ENCODE measurements at places on chromosomes 16 and 17. TPM values are rescaled to one million over a fixed set of nuclear protein-coding genes. Genes with fewer than 3 reads are reported as not detected.

The ATP2C2 gene
- total RNA-seq, result not detected

The CRYBA1 gene
- total RNA-seq, result not detected

The KRTAP4-9 gene
- total RNA-seq, result not detected

The CYBA gene
- 179 TPM for total RNA-seq

The CHST4 gene
- total RNA-seq, result not detected

The ACSM3 gene
- total RNA-seq, result 0.34 TPM

The SCNN1B gene
- not detected for total RNA-seq

The PRR11 gene
- total RNA-seq, result 25.3 TPM

The HSD17B1 gene
- total RNA-seq, result 3.4 TPM

The MYLK3 gene
- total RNA-seq, result 1.2 TPM

The SPN gene
- not detected for total RNA-seq

All from melanocyte of skin (primary cell).